CD4-positive, alpha-beta memory T cell (primary cell): ENCODE measurements at places on chromosomes 1 and 21. TPM values are rescaled to one million over a fixed set of nuclear protein-coding genes. Genes with fewer than 3 reads are reported as not detected.

DNA sequence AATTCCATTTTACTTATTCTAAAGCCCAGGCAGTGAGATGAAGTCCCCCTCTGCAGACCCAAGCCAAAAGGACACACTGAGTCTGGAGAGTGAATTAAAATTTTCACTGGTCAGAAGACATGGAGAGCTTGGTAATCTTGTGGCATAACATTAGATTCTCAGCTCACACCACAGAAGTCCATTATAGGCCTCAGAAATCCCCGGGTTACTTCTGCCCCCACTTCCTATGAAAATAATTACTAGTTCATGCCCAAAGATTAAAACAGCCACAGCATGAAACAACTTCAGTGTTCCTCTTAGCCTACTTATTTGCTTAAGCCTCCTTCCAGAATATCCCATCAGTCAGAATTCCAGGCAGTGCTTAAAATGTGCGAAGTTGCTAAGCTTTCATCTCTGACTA lies 123.3 kb downstream of the ZC3H11B start:
- H3K27me3 ChIP-seq, result no peaks in the 10 kb centered on the region
- DNase-seq, result no peak
- no peak overlapping the region for H3K27ac ChIP-seq
- H3K4me1 ChIP-seq, result no peaks in the 10 kb centered on the region
- H3K36me3 ChIP-seq, result no peaks in the 10 kb centered on the region

DNA sequence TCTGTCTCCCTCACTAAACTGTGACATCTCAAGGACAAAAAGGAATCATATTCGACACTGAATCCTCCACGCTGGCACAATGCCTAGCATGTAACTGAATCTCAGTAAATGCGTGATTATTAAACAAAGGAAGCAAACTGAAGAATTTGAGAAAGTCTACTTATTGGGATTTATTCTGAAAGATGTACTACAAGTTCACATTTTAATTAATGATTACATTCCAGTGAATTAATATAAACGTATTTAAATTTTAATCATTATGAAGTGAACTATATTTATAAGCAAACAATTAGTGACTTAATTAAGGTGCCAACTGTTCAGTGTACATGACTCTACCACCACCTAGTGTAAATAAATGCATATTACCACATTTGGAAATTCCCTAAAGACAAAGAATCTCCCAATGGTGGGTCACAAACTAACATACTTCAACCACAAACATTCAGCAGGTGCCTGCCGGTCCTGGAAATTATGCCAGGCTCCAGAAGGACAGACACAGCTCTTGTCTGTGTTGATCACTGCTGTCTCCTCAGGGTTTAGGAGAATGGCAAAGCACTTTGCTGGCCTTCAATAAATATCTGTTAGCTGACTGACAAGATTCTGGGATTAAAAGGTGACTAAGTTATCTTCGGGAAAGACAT lies 56.3 kb downstream of the SMYD3 start:
- DNase-seq, result no peak
- no peak overlapping the region for H3K27ac ChIP-seq
- no peaks in the 10 kb centered on the region for H3K4me1 ChIP-seq
- H3K36me3 ChIP-seq, result no peaks in the 10 kb centered on the region
- no peaks in the 10 kb centered on the region for H3K27me3 ChIP-seq

GRCh38 chr1:221886743-221887414 lies 145.0 kb upstream of the DUSP10 start:
- H3K4me3 ChIP-seq, result no peak overlapping the region
- H3K36me3 ChIP-seq, result no peaks in the 10 kb centered on the region
- H3K27me3 ChIP-seq, result no peaks in the 10 kb centered on the region
- no peak overlapping the region for H3K27ac ChIP-seq

- no peak overlapping the region for H3K27ac ChIP-seq
- DNase-seq, result no peak
- H3K36me3 ChIP-seq, result no peaks in the 10 kb centered on the region
- no peak overlapping the region for H3K4me3 ChIP-seq
- no peaks in the 10 kb centered on the region for H3K4me1 ChIP-seq
- no peaks in the 10 kb centered on the region for H3K27me3 ChIP-seq
Observed at GRCh38 chr1:173017792-173018191, 32.9 kb downstream of the TNFSF18 start.

Gene CHIA
- not detected for total RNA-seq

GRCh38 chr21:33383056-33383888 lies 19.9 kb upstream of the IFNGR2 start:
- peak; percentile 92 for DNase-seq
- H3K27me3 ChIP-seq, result no peaks in the 10 kb centered on the region
- peak overlapping the region; percentile 45 for H3K27ac ChIP-seq
- peaks cover 65% of the 10 kb centered on the region for H3K4me1 ChIP-seq

GRCh38 chr1:203320591-203321272 lies 15.4 kb downstream of the BTG2 start:
- peaks cover 94% of the 10 kb centered on the region for H3K4me1 ChIP-seq
- H3K27me3 ChIP-seq, result no peaks in the 10 kb centered on the region
- H3K4me3 ChIP-seq, result peak overlapping the region; percentile 27

Gene ICOSLG
- 4.2 TPM for total RNA-seq

GRCh38 chr1:240074422-240074821 lies 17.3 kb upstream of the FMN2 start:
- no peaks in the 10 kb centered on the region for H3K27me3 ChIP-seq
- H3K4me3 ChIP-seq, result no peak overlapping the region
- DNase-seq, result no peak
- no peak overlapping the region for H3K27ac ChIP-seq

DNA sequence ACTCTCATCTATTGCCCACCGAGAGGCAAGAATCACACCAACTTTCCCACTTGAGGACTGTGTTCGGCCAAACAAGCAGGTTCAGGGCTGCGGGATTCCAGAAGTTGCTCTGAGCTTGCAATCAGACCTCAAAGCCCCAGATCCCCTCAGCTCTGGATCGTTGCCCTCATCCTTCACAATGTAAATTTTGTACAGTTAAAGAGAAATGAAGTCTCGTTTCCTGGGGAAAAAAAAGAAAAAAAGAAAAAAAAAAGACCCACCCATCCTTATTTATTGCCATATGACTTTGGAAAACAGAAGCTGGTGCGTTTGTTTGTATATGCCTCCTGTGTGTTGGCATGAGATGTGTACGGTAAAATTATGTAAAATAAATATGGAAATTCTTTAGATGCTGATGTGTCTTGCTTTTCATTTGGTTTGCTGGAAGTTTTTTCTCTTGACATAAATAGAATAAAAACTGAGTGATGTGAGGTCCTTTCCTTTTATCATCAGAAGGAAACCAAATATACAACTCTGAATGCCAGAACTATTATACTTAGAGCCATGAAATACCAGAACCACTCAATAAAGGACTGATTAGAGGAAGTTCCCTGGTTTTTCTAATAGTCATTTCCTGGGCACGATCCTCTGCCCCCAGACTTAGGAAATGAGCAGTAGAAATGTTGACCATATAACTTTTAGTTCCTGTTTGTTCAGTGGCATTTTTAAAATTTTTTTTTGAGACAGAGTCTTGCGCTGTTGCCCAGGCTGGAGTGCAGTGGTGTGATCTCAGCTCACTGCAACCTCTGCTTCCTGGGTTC lies 48.7 kb downstream of the LHX4 start:
- no peaks in the 10 kb centered on the region for H3K4me1 ChIP-seq
- H3K36me3 ChIP-seq, result no peaks in the 10 kb centered on the region
- H3K27me3 ChIP-seq, result no peaks in the 10 kb centered on the region
- H3K27ac ChIP-seq, result no peak overlapping the region
- no peak overlapping the region for H3K4me3 ChIP-seq

DNA sequence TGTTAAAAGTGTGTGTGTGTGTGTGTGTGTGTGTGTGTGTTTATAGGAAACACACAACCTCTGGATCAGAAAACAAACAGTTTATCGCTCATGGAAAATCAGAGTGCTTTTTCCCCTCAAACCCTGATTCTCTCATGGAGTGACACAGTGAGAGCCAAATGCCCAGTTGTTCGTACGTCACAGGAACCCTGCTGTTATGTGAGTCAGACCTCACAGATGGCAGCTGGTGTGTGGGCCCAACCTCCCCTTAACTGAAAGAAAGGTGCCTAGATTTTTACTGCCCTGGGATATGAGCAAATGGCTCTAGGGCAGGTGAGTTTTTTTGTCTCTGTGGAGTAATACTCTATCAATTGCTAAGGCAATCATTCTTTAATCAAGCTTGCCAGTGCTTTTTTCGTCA lies 1788.1 kb downstream of the BRINP3 start:
- H3K27me3 ChIP-seq, result no peaks in the 10 kb centered on the region
- no peak for DNase-seq
- no peaks in the 10 kb centered on the region for H3K36me3 ChIP-seq
- no peak overlapping the region for H3K4me3 ChIP-seq
- no peak overlapping the region for H3K27ac ChIP-seq

DNA sequence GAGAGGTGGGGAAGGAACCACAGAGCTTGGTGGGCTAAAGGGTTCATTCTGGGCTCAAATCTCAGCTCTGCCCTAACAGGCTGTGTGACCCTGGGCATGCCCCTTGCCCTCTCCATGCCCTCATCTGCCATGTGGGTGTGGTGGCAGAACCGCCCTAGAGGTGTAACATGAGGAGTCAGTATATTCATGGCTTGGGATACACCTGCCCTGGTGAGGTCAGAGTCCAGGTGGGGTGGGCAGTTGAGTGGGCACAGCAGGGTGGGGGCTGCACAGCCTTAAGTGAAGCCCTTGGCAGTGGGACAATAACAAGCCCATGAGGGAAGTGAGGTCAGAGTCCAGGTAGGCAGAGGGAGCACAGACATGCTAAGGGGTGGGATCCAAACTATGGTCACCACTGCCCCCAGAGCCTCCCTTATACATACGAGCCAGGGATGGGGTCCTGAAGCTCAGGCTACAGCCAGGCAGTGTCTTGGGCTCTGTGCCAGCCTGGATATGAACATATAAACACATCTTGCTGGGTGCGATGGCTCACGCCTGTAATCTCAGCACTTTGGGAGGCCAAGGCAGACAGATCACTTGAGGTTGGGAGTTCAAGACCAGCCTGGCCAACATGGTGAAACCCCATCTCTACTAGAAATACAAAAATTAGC lies 59.0 kb upstream of the EFHD2 start:
- peaks cover 43% of the 10 kb centered on the region for H3K4me1 ChIP-seq
- no peaks in the 10 kb centered on the region for H3K27me3 ChIP-seq
- no peak for DNase-seq
- no peak overlapping the region for H3K4me3 ChIP-seq
- no peaks in the 10 kb centered on the region for H3K36me3 ChIP-seq
- H3K27ac ChIP-seq, result no peak overlapping the region

Gene AGT
- not detected for total RNA-seq

- DNase-seq, result no peak
- H3K27ac ChIP-seq, result no peak overlapping the region
- H3K27me3 ChIP-seq, result no peaks in the 10 kb centered on the region
- H3K36me3 ChIP-seq, result peaks cover 83% of the 10 kb centered on the region
- H3K4me3 ChIP-seq, result no peak overlapping the region
Observed at GRCh38 chr1:26555550-26555981, 26.0 kb downstream of the RPS6KA1 start.

DNA sequence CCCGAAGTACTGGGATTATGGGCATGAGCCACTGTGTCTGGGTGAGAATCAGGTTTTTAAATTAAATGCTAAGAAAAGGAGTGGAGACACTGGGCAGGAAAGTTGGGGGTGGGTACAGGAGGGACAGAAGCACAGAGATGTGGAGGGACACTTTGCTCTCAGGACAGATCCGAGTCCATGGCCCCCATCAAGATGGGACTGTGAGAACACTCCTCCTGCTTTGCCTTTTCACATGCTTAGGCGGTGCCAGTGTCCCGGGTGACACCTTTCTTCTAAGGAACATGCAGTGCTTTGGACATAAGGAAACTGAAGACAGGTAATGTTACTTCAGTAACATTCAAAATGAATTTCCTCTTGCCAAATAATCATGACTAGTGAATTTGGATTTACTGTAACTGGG lies 16.7 kb downstream of the SLC25A33 start:
- no peaks in the 10 kb centered on the region for H3K27me3 ChIP-seq
- H3K4me1 ChIP-seq, result peaks cover 25% of the 10 kb centered on the region
- no peak overlapping the region for H3K4me3 ChIP-seq
- H3K27ac ChIP-seq, result no peak overlapping the region
- H3K36me3 ChIP-seq, result peaks cover 6% of the 10 kb centered on the region
